ENCODE measurements at places on chromosomes 5 and 9.

- DNase-seq, result no peak
Measured at GRCh38 chr9:31323726-31324444, 1060.6 kb upstream of the ACO1 start.

- peak; percentile 82 for DNase-seq
Measured at GRCh38 chr9:134662143-134662876, 20.7 kb downstream of the COL5A1 start.

GRCh38 chr9:136850866-136851775 is 1.0 kb upstream of the MAMDC4 start:
- no peak for DNase-seq

DNA sequence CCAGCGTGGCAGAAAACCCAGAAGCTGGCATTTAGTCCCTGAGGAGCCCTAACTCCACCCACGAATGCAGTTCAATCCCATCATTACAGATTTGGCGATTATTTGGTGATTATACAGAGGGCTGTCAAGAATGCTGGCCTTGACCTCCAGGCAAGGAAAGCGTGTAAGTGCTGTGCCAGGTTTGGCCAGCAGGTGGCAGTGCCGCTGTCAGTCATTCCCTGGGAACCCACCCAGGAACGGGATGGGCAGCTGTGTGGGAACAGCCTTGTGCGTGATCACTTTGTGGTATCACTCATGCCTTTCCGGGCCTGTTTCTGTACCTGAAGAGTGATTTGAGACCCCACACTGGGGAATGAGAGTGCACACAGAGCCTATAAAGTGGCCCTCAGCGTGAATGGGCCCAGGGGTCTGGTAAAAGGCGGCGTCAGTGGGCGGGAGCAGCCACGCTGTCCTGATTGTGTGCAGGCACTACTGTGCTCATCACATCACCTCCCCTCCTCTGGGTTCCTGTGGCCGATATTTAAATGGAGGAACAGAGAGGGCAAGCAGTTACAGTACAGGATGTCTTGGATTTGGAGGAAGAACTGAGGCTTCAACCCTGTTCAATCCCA is 215.6 kb downstream of the ROR2 start:
- DNase-seq, result peak; percentile 65

- peak; percentile 36 for DNase-seq
Measured at GRCh38 chr5:157265714-157266285, at the start of gene CYFIP2. TSS of gene CYFIP2 (plus strand) at chr5:157266123. CDS start at chr5:157285362, 19,239 bp downstream.

DNA sequence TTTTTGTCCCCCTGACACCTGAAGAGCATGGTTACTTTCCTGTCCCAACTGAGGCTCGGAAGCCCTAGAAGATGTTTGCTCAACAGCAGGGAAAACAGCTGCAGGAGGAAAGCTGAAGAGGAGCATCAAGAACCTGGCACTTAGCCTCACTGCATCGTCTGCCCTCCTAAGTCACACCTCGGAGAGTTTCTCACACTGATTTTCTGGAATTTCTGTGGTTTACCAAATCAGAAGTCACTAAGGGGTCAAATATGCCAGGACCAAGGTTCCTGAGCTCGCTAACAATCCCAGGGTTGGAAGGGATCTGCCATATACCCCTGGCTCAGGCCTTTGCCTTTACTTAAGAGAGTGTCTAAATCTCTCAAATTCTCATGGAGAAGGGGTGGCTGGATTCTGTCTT is 5.3 kb downstream of the IL12B start:
- no peak for DNase-seq

GRCh38 chr5:34587355-34588241 is 68.5 kb upstream of the RAI14 start:
- no peak for DNase-seq

GRCh38 chr9:33125871-33126823 is 41.0 kb downstream of the B4GALT1 start:
- DNase-seq, result no peak

DNA sequence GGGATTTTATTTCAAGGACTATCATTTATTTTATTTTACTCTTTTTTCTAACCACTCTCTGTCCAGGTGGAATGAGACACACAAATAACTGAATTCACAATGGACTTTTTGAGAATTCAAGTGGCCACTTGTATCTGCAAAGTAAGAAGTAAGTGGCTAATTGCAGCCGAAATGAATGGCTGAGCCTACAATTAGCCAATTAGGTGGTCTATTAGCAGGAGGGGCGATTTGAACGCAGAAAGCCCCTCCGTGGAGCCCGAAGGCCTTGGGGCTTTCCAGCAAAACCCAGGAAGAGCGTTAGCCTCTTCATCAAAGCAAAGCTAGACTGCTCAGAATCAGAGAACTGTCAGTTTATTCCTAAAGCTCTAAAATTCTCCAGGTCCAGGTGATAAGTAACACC is 176.9 kb downstream of the EBF1 start:
- DNase-seq, result no peak

DNA sequence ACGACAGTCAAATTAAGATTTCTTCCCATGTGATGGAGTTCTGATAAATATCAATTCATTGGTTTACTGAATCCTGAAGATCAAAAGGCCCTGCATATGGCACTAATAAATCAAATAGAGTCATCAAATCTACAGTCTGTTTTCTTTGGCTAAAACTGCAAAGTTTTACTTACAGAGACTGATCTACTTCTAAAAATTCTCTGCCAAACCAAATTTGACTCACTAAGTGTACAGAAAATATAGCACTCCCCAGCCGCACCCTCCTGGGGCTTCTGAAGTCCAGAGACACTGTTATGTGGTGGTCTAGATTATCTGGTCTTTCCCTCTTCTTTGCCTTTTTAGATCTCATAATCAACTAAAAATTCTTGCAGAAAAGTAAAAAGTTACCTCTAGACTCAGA is 237.7 kb downstream of the MLLT3 start:
- no peak for DNase-seq

- no peak for DNase-seq
Measured at GRCh38 chr9:129223551-129224208, 45.6 kb upstream of the IER5L start.

DNA sequence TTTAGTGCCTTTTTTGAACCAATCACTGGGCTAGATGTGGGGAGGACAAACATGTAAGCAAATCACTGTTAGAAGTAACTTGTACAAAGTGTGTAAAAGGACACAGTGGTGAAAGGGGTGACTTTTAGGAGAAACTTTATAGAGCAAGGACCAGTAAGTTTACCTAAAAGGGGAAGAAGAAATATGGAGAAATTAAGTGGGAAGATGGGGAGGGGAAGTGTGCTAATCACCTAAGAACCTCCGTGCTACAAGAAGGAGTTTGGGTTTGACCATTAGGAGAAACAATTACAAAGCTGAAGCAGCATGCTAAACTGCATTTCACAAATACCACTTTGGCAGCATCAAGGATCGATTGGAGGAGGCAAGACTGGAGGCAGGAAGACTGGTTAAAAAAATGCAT is 17.3 kb downstream of the ITGA1 start:
- DNase-seq, result no peak

- no peak for DNase-seq
Measured at GRCh38 chr5:142303565-142303964, 21.3 kb downstream of the SPRY4 start.

DNA sequence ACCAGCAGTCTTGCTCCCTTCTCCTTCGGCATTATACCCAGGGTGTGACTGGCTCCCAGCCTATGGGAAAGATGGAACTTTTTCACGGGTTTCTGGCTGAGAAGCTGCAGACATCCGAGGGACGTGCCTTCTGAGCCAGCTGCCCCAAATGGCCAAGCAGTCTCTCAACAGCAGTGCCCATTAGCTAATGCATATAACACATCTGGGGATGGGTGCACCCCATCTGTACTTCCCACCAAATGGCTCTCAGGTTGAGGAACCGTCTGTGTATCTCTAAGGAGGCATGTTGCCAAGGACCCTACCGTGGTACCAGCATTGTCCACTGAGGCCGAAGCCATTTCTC is 25.0 kb downstream of the C5orf15 start:
- no peak for DNase-seq

GRCh38 chr9:6902423-6902822 is 144.7 kb downstream of the KDM4C start:
- DNase-seq, result no peak

GRCh38 chr5:110853267-110853666 is 114.5 kb downstream of the SLC25A46 start:
- DNase-seq, result no peak

GRCh38 chr5:68544091-68544647 is 328.6 kb downstream of the PIK3R1 start:
- no peak for DNase-seq
